ENCODE measurements at places on chromosomes 12 and 14.

- DNase-seq: no peak
Observed at GRCh38 chr12:23707270-23707669, 242.2 kb downstream of the SOX5 start.

- no peak for DNase-seq
Observed at GRCh38 chr14:97158102-97158501, 360.9 kb downstream of the VRK1 start.

DNA sequence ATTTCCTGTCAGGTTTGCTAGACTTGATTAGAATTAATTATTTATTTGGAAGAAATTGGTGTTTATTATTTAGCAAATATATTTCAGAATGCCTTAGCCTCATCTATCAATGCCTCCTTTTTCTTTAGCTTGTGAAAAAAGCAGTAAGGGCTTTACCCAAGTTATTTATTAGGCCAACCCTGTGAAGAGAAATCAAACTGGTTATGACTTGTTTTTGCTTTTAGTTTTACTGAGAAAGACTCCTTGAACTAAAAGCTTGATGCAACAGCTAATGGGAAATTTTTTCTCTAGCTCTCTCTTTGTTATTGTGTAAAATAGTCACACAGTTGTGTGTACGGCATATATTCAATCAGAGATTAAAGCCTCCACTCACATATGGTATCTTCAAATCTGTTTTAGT lies 306.8 kb downstream of the DIO2 start:
- DNase-seq: no peak

- no peak for DNase-seq
Observed at GRCh38 chr12:129231491-129231890, 378.2 kb downstream of the GLT1D1 start.
